EL (cell line): ENCODE measurements at places on chromosomes 3 and 15.
A peak's percentile ranks its signal among the peaks of the same experiment; 100 is the strongest.

DNA sequence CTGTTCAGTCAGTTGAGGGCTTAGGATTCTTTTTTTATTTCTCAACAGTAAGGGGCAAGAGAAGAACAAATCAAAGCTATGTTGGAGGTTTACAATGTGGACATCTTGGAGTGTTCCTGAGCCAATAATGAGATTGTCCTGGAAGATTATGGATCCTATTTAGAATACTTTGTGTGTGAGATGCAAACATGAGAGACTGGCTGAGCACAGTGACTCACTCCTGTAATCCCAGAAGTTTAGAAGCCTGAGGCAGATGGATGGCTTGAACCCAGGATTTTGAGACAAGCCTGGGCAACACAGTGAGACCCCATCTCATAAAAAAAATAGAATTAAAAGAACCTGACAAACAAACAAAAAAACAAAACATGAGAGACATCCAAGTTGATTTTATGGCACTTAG, 351.6 kb downstream of the GAP43 start:
- DNase-seq = no peak

GRCh38 chr3:161372321-161373260, 1.3 kb upstream of the SPTSSB start:
- peak; percentile 34 for DNase-seq

- DNase-seq = peak; percentile 99
Measured at GRCh38 chr3:124986192-124987143, 51.9 kb upstream of the MUC13 start.

GRCh38 chr3:114566767-114567166, 272.9 kb downstream of the TIGIT start:
- DNase-seq = no peak

DNA sequence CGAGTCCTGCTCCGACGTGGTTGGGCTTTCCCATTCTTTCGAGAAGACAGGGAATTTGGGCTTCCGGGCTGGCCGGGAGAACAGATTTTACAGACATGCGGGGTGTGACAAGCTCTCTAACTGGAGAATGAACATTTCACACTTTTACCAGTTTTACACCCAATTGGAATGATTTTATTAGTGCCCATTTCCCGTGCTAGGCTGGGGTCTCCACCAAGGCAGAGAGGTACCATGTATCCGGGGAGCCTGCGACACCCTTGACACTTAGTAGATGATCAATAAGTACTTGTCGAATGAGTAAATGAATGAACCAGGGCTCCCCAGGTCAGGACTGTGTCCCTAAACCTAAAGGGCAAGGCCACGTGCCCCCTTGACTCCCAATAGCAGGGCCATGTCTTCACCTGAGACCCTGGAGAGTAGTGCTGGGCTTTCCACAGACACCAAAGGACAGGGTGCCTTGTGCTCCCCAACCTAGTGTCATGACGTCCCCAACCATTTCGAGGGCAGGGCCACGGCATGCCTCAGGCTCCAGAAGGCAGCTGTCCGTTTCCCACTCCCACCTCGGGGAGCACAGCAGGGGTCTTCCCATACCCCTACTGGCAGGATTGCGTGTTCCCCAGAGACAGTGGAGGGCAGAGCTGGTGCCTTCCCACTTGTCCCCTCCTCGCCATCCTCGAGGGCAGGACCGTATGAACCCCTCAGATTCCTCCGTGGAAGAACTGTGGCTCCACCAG, 679 bp upstream of the MYD88 start:
- DNase-seq = no peak

DNA sequence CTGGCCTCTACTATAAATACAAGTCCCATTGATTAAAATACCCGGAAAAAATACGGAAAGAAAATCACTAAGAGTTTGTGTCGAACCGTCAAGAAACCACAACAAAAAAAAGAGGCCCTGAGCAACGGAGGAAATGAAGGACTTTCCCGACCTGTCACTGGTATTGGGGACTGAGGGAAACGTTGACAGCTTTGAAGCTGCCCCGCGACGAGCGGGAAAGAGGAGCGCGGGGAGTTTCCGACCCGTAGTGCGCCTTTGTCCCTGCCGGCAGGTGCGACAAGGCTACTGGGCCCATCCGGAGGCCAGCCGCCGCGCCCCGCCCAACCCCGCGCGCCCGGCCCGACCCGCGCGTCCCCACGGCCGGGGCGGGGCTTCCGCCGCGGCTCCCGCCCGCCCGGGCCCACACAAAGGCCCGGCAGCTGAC, 416 bp downstream of the PBRM1 start:
- DNase-seq = peak; percentile 79

- DNase-seq = no peak
Measured at GRCh38 chr15:36914466-36914865, 185.9 kb downstream of the MEIS2 start.

DNA sequence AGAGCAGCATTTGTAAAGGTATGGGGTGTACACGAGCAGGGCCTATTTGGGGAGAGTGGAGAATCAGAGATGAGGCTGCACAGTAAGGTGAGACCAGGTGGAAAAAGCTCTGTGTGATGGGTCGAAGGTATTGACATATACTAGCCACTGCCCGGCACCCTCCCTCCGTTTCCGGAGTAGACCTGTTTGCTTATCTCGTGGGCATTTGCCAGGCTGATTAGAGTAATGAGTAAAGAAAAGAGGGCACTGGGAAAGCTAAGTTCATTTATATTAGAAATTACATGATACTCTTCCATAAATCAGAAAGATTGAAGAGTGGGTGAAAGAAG, 46.2 kb upstream of the ATG7 start:
- no peak for DNase-seq

- no peak for DNase-seq
Measured at GRCh38 chr3:195440379-195440778, 2.4 kb downstream of the ACAP2 start.

GRCh38 chr3:190886945-190887344, 24.5 kb upstream of the GMNC start:
- DNase-seq = no peak

- DNase-seq = peak; percentile 26
Measured at GRCh38 chr3:87855616-87856015, 203.2 kb downstream of the CGGBP1 start.

DNA sequence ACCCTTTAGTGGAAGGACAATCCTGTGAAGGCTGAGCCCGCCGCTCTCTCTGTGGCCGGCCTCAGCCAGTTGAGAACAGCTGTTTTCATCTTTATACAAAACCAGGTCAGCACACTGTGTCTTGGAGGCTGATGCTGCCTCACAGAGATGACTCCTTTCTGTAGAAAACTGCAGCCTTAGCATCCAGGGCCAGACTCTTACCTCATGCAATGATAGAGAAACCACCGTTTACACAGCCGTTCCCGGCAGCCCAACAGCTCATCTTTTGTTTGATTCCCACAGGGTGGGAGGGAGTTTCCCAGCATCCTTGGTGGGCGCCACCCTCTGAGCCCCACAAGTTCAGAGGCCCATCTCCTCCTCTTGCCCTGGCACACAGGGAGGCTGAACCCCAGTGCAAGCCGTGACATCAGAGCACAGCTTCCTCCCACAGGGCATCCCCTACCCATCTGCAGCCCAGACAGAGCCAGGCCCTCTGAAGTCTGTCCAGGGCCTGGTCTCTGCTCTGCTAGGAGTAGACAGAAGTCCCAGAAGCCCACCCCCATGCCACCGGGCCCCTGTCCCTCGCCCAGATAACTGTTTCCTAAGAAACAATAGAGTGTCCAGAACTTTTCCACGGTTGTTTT, 105.0 kb downstream of the LRRK1 start:
- DNase-seq = no peak

DNA sequence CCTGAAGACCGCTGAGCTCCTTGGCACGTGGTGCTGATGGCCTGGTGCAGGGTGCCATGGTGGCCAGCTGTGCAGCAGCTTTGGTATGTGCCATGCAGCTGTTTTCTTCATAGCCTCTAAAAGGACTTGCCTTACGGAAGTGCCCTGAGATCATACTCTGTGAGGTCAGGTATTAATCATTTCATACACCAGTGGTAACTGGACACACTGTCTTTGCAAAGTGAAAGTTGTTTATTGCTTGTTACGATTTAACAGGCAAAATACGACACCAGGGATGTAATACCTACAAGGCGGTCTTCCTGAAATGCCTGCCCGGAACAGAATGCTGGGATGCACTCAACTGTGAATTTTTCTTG, 184.6 kb downstream of the ATP10A start:
- DNase-seq = no peak

- no peak for DNase-seq
Measured at GRCh38 chr3:187976365-187976900, 177.5 kb upstream of the LPP start.

GRCh38 chr3:127747751-127748521, 74.4 kb downstream of the MGLL start:
- peak; percentile 90 for DNase-seq

- no peak for DNase-seq
Measured at GRCh38 chr3:64561325-64561843, 126.4 kb downstream of the ADAMTS9 start.

- no peak for DNase-seq
Measured at GRCh38 chr3:58635371-58636285, 30.9 kb downstream of the FAM3D start.

DNA sequence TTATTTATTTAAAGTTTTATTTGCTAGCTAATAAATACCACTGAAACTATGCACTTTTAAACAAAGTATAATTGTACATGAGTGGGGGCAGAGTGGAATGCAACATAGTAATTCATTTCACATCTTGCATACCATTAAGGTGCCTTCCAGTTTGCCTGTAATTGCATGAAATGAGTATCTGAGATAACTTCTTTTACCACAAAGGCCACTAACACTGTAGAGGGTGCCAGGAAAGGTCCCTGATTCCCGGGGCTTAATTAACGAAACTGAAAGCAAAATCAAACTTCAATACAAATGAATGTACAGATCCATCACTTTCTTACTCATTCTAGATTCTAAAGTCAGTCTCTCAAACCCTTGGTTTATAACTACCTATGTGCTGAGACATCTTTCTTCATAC, 2.1 kb downstream of the CD47 start:
- DNase-seq = peak; percentile 57

GRCh38 chr3:44074181-44074580, 167.5 kb upstream of the TOPAZ1 start:
- no peak for DNase-seq

DNA sequence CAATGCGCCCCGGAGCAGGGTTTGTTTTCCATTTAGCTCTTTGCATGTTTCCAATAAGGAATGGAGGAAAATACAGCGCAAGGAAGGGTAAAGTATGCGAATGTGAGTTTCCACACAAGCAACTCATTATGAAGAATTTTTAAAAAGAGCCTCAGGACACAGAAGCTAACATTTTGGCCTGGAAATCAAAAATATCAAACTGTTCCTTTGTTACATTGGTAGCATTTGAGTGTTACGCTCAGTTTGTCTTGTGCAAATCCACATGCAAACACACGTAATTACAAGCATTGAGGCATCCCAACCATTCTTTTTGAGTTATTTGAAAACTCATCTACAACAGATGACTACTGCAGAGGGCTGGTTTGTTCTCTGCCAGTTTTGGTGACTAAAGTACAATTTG, 93.0 kb upstream of the SNRPA1 start:
- DNase-seq = no peak

DNA sequence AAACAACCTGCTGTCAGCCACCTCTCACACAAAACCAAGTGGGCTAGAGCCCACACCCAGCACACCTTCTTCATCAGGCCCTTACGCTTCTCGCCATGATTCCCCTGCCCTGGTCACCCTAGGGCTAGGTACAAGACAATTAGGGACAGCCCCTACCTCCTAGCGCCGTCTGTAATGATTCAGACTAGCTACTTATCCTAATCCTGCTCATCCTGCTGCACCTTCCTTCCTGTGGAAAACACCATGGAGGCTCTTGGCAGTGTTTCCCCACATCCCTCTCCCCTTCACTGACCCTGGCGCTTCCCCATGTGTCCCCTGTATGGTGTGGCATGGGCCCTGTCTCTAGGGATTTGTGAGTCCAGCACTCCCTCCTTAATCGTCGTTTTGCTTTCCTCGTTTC, 39.6 kb upstream of the ICE2 start:
- DNase-seq = no peak

GRCh38 chr15:100569391-100569790, 32.6 kb downstream of the LINS1 start:
- no peak for DNase-seq

GRCh38 chr15:74917676-74918075, 11.0 kb upstream of the FAM219B start:
- DNase-seq = no peak

DNA sequence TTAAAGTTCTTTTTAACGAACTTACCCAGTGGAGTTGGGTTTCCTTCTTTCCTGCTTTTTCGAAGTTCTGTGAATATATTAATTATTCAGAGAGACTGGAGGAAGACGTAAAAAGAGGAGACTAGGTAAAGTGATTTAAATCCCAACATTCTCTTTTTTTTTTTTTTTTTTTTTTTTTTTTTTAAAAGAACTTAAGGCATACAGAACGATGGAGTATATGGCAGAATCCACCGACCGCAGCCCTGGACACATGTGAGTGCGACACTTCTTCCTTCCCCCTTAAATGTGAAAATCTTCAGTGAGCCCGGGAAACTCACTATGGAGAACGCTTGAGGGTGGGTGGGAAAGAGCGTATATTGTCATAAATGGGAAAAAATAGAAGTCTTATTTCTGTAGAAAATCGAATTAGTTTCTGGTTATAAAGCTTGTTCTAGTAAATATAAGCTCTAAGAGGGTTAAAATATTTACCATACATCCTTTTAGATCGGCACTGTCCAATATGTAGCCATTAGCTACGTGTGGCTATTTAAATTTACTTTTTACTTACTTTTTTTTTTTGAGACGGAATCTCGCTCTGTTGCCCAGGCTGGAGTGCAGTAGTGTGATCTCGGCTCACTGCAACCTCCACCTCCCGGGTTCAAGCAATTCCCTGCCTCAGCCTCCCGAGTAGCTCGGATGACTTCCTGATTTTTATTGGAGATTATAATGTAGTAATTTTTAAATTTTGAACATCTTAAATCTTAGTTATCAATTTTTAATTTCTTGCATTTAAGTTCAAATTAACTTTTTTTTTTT, 892 bp downstream of the NMD3 start:
- DNase-seq = peak; percentile 31

GRCh38 chr3:38581774-38582173, 67.7 kb downstream of the SCN5A start:
- no peak for DNase-seq

DNA sequence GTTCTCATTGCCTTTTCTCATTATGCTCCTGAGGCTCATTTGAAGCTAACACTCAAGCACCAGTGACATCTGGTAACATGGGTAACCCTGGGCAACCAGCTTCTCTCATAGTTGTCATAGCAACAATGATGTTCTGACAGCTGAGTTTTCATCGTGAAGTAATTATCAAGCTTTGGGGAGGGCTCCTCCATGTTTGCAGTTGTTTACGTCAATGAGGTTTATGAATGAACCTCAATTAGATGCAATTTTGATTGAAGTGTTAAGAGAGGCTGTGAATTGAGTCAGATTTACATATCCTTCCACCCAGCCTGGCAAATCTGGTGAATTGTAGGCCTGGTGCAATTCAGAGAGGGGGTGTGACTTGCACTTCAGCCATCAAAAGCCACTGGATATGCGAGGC, 119.3 kb upstream of the CHD2 start:
- no peak for DNase-seq

- DNase-seq = peak; percentile 79
Measured at GRCh38 chr3:190205739-190206138, 85.0 kb upstream of the P3H2 start.

DNA sequence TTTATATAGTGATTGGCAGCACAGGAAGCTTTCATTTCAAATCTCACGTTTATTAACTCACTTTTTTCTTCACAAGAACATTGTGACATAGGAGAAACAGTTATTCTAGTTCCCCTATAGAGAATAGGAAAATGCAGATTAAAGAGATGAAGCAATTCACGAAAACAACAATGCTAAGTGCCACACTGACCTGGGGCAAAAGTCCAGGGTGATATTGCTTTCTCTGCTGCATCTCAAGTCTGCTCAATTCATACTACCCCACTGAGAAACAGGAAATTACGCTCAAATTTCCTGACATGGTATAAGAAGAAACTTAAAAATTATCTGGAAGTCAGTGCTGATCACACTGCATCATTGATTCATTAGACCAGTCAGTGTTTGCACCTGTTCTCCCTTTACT, 66.7 kb upstream of the SEMA6D start:
- no peak for DNase-seq
